Fibroblast of skin of right quadriceps (primary cell): ENCODE measurements at places on chromosomes 5 and 9.

DNA sequence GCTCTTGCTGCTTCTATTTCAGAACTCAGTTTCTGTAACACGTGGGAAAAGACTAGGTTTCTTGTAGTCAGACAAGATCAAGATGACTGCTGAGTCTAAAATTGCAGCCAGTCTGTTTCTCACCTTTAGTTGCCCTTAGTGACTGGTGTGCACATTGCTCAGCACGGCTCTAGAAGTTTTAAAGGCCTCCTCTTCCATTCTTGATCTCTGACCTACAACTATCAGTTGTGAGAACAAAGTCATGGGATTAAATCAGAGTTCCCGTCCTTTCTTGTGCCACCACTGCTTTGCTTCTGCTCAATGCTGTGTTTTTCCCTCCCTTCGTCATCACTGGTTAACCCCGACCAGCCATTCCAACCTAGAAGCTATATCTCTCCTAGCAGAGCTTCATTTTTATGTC lies 52.8 kb downstream of the GDA start:
- DNase-seq: no peak

DNA sequence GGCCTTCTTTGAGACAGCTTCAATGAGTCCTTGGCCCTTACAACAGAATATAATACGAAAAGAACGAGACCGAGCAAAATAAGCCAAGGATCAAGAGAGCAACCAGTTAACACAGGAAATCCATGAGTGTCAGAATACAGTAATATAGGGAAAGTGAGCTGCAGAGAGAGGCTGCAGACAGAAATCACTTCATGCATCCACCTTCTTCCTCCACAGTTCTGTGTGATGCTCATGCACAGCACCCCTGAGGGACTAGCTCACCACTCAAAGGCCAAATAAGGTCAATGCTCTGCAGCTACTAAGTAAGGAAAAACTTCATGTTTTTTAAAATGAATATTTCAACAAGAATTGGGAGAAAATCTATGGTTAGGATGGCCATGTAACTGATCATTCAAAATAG lies 257.1 kb downstream of the MCTP1 start:
- DNase-seq: no peak

DNA sequence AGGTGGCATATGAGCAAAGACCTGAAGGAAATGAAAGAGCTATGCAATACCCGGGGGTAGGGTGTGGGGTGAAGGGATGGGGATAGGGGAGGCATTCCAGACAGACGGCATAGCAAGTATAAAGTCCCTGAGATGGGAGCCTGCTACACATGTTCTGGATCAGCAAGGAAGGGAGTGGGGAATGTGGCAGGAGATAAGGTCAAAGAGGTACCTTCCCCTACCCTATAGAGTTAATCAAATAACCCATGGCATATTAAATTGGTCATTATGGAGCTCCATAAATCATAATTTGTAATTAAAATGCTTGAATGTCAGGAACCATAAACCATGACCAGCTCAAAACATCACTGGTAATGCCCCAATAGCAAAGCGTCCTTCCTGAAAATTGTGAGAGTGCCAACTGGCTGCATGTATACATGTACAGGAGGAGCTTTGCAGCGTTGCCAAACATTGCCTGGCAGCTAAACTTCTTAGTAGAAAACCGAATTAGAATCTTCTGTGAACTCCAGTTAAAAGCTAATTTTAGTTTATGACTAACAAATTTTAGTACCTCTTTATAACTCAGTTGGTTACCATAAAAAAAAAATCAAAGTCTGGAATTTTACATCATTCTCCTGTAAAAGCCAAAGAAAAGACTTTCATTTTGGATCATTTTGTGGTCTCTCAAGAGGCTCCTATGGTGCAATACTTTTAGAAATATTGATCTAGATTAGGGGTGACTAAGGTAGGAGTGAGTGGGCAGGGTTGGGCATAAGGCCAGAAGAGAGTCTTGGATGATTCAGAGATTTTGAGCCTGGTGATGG lies 4.7 kb downstream of the DNAI1 start:
- peak; percentile 88 for DNase-seq

- no peak for DNase-seq
Observed at GRCh38 chr5:136901-137300, 44.9 kb downstream of the PLEKHG4B start.

- peak; percentile 29 for DNase-seq
Observed at GRCh38 chr5:31186672-31187267, 6.7 kb upstream of the CDH6 start.

DNA sequence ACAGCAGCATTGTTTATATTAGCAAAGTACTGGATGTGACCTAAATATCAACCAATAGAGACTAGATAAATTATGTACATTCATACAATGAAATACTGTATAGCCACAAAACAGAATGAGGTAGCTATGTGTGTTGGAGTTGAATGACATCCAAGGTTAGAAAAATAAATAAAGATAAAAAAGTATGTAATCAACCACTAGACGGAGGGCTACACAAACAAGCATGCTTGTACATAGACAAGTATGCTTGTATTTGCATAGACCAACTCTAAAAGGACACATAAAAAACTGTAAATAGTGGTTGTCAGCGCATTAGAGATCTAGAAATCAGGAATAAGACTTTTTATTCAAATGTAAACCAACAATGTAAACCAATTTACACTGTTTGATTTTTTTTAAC lies 3.0 kb downstream of the FEM1C start:
- DNase-seq: no peak

GRCh38 chr5:32151198-32151597 lies 22.9 kb downstream of the GOLPH3 start:
- DNase-seq: no peak

DNA sequence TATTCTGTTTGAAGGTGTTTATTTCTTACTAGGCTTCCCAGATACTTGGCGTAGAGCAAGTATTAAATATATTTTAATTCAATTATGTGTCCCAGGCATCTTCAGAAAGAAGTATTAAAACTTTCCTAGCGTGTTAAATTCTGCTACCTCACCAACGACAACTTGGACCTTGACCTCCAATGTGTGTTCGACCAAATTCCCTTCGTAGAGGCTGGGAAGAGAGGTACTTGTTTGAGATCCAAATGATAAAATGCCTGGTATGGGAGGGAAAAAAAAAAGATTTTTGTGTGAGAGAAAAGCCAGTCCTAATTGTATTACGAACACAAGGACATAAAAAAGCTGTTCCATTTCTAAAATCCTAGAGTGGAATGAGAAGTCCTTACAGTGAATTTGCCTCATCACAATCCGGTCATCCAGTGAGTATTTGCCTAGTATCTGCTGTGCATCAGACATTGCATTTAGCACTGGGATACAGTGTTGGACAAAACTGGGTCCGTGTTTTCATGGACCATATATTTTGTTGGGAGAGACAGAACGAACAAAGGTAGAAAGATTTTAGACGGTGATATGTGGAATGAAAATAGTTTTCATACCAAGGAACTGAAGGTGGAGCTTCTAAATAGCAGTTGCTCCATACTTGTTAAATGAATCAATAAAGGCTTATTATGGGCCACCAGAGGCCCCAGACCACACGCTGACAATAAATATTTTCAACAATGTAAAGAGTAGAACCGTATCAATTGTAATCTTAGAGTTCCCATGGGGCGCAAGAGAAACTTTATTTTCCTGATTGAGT lies 103.1 kb downstream of the KIF4B start:
- no peak for DNase-seq

GRCh38 chr9:17531642-17532254 lies 47.1 kb upstream of the SH3GL2 start:
- peak; percentile 43 for DNase-seq

GRCh38 chr5:42924226-42924625 lies 112.5 kb upstream of the SELENOP start:
- DNase-seq: no peak

- peak; percentile 28 for DNase-seq
Observed at GRCh38 chr5:95759634-95760033, 28.5 kb downstream of the RHOBTB3 start.

DNA sequence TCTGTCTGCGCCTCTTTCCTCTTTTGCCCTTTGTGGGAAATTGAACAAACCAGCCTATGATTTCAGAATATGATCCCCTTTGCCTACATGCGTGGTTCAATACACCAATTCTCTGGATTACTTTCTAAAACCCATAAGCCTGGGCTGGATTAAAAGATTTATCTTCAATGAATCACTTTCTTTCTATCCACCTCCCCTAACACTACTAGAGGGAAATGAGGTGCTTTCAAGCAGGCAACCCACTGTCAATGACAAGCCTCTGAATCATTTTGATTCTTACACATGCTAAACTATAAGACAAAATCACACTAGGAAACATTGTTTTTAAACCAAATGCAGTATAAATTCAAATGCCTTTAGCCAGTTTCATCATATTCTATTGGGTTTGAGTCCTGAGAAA lies 257.5 kb downstream of the AGTPBP1 start:
- DNase-seq: no peak

- DNase-seq: no peak
Observed at GRCh38 chr9:69036309-69036708, 757 bp downstream of the FXN start.

DNA sequence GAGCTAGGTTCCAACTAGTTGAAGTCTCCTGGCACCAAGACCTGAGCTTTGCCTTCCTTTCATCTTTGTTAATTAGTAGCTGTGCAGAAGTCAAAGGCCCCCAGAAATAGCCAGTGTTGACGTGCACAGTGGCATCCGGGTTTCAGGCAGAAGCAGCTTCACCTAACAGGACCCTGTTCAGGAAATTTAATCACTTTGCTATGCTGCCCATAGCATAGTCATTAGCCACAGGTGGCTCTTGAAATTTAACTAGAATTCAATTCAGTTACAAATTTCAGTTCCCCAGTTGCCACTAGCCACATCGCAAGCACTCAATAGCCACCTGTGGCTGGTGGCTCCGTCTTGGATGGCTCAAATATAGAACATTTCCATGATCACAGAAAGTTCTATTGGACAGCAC lies 179.1 kb downstream of the GOLPH3 start:
- DNase-seq: no peak

- no peak for DNase-seq
Observed at GRCh38 chr5:172463031-172463430, 8.7 kb upstream of the SH3PXD2B start.
